ENCODE measurements at places on chromosomes 1 and 21.

DNA sequence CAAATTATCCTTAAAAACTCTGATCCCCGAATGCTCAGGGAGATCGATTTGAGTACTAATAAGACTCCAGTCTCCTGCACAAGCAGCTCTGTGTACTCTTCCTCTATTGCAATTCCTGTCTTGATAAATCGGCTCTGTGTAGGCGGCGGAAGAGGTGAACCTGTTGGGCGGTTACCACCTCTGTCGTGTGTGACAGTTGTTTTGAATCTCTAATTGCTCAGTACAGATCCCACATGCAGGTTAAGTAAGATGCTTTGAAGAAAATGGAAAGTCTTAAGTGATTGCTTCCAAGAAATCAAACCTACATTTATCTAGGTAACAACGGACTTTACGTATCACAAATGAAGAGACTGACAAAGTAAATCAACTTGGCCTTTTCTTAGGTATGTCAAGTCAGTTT, 35.5 kb downstream of the COA6 start:
- DNase-seq = no peak

DNA sequence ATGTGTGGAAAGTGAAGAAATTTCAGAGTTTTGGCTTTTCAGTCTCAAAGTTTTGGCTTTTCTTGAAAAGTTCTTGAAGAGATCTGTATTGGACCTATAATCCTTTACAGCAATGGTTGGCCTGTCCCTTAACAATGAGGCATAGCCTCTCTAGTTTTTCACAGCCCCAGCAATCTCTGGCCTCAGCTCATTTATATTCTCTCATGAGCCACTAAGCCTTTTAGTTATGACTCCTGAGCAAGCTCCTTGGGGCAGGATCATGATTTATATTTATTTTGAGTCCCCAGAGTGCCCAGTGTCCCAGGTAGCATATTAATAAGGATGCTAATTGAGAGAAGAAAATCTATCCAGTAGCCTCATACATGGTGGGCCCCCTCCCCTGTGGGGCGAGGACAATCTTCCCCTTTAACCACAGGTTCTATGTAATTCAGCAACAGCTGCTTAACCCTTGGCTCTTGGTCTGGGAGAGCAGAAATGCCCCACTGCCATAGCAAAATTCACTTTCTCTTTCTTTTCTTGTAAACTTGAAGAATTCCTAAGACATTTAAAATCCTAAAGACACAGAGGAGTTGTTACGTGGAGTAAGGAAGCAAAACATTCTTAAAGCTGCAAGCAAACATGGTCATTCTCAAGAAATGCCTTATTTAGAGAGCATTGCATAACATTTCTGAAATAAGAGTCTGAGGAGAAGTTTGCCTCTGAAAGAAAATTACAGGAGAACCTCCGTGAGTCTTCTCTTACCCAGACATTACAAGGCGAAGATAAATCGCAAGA, 6.3 kb downstream of the NGF start:
- DNase-seq = peak; percentile 36

- no peak for DNase-seq
Observed at GRCh38 chr21:44927587-44928461, 7.1 kb upstream of the ITGB2 start.

DNA sequence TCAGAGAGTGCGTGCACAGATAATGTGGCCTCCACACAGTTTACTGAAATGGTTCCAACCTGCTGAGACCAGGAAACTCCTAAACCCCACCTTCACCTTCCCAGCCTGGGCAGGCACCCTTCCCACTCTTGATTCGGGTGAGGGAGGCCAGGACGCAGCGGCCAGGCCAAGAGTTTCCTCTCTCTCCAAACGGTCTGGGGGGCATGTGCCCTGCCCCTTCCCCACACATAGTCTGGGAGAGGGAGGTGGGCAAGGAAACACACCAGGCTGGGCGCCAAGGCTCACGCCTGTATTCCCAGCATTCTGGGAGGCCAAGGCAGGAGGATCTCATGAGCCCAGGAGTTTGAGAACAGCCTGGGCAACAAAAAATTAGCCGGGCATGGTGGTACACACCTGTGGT, 9.6 kb downstream of the TNFRSF8 start:
- no peak for DNase-seq

DNA sequence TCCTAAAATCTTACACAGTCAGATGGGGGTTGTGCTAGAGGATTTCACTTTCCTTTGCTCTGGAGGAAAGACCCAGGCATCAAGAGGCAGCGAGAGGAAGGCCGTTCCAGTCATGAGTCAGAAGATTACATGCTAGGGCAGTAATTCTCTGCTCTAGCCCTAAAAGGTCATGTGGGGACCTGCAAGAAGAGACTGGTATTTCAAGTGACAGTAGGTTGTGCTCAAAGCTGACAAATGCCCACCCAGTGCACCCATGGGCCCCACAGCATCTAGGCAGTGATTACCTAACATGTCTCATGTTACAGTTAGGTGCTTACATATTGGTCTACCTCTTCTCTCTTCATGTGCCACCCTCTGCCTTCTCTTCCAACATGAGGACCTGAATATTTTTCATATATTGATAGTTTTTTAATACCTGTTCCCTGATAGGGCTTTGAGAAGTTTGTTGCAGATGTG, 99.7 kb upstream of the BEND5 start:
- peak; percentile 19 for DNase-seq

DNA sequence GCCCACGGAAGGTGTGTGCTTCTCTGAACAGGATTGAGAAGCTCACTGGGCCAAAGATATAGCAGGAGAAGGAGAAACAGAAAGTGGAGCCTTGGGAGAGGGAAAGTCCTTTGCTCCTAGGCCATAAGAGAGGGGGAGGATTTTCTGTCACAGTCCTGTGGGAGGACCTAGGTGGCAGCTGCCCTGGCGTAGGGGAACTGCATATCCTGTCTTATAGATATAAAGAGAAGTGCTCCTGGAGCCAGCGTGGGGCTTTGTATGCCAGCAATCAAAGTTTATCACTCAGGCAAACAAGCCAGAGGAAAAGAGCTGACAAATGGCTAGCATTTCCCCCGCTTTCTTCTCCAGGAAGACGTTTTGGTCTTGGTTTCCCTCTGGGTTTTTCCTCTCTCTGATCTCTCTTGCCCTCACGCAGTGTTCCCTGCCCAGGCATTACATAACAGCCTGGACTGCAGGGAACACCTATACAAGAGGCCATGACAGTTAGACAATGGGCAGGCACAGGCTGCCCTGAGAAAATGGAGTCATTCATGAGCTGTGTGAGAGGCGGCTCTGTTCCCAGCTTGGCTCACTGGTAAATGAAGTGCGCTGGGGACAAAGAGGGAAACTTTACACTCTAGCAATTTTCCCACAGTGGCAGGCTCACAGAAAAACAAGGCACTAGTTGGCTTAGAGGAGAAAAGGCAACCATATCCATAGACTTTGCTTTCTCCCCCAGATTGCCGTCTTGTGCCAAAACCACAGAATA, 52.5 kb upstream of the ZNF648 start:
- no peak for DNase-seq
